ENCODE measurements at places on chromosomes 16 and 17.

DNA sequence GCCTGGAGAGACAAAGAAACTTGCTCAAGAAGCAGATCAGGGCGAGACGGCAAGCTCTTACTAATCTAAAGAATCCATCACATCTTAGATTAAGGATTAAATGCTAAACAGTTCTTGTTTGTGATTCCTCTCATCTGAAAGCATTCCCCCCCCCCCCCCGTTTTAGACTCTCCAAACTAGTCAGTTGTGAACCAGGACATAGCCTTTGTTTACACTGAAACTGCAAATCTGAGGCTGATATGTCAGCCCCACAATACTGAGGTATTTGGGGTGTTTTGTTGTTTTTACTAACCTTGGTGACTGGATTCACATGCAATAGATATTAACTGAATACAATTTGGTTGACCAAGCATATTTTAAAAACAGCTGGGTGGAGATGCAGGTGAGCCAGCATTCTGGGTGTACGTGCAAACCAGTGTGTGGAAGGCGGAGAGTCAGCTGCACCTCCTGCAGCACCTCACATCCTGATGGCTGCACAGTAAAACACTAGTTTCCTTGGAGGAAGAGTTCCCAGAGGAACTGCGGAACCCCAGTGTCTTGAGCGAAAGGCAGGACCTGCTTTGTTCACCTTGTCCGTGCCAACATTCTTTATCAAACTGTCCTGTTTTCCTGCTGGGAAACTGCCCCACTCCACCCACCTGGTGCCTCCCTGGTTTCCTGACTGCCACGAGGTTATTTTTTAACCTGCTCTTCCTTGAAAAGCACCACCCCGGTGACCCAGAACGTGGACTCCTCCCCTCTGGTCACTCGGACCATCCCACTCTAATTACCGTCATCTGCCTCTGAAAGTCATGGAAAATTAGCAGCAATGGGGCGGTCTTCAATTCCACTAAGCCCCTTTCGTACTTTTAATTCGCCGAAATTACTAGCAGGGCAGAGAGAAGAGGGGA lies 1.2 kb upstream of the YPEL2 start:
- no peak for DNase-seq

GRCh38 chr16:30840611-30841010 lies 53.3 kb downstream of the BCL7C start:
- DNase-seq, result no peak

DNA sequence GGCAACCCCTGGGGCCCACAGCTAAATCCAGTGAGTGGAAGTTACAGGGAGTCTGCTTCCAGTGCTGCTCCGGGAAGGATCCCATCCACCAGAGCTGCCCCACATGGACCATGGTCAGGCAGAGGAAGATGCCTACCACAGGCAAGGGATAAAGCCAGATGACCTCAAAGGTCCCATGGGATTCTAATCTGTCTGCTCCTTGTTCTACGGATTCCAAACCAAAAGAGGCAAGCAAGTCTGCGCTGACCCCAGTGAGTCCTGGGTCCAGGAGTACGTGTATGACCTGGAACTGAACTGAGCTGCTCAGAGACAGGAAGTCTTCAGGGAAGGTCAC lies 1.4 kb downstream of the CCL4L2 start:
- no peak for DNase-seq

- DNase-seq, result no peak
Observed at GRCh38 chr17:72034000-72034399, 86.8 kb upstream of the SOX9 start.

- no peak for DNase-seq
Observed at GRCh38 chr16:64445649-64446048, 676.2 kb downstream of the CDH11 start.

GRCh38 chr16:4561596-4561995 lies 5.5 kb downstream of the C16orf96 start:
- DNase-seq, result no peak

DNA sequence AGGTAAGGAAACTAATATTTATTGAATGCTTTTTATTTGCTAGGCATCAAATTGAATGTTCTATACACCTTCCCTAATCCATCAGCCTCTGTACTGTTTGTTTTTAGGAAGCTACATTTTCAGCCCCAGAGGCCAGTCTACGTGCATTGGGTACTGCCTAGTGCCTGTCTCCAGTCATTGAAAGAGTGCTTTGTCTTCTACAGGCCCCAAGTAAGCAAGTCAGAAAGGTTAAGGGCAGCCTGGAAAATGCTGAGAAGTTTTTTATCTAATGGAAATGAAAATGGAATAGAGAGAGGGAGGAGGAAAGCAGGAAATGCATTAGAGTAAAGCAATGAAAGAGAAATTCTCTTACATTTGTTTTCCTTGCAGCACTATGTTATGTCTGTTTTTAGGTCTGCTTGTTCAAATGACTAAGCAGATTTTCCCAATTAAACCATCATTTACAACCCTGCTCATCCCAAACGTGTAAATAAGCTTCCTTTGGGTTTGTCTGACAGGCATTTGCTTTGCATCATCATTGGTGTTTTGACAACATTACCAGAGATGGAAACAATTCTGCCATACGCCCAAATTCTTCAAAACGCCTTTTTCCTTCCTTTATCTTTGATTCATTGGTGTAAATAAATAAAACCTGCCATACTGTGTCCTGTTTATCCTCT lies 116.0 kb upstream of the GOT2 start:
- DNase-seq, result no peak

- DNase-seq, result peak; percentile 100
Observed at GRCh38 chr16:58418601-58419000, 26.3 kb downstream of the GINS3 start.

GRCh38 chr16:85854935-85855334 lies 44.0 kb upstream of the IRF8 start:
- DNase-seq, result no peak

GRCh38 chr16:3575491-3575890 lies 1.7 kb downstream of the NLRC3 start:
- no peak for DNase-seq

DNA sequence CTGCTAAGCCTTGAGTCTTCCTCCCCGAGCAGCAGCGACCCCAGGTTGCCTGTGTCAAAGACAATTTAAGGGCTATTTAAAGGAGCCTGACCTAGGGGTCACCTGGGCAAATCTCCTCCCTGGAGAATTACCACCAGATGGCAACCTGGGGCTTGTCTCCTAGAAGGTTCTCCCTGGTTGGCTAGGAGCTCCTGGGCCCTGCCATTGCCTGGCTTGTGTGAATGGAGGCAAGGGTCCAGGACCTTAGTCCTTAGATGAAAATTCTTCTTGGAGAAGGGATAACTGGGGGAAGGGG lies 51.3 kb upstream of the TAC4 start:
- DNase-seq, result peak; percentile 53

GRCh38 chr17:76709077-76709950 lies 1.5 kb downstream of the MXRA7 start:
- DNase-seq, result peak; percentile 92

DNA sequence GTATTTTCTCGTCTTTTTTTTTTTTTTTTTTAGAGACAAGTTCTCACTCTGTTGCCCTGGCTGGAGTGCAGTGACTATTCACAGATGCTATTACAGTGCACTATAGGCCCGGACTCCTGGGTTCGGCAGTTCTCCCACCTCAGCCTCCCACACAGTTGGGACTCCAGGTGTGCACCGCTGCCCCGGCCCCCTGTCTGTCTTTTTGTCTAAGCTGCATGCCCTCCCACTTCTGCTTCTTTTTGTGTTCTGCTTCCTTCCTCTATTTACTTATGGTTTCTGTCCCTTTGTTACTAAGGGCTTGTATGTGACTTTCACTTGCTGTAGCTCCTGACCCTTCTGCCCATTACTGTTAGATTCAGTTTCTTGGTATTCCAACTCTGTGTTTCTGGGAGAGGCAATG lies 20.5 kb downstream of the SLC7A6 start:
- DNase-seq, result no peak

DNA sequence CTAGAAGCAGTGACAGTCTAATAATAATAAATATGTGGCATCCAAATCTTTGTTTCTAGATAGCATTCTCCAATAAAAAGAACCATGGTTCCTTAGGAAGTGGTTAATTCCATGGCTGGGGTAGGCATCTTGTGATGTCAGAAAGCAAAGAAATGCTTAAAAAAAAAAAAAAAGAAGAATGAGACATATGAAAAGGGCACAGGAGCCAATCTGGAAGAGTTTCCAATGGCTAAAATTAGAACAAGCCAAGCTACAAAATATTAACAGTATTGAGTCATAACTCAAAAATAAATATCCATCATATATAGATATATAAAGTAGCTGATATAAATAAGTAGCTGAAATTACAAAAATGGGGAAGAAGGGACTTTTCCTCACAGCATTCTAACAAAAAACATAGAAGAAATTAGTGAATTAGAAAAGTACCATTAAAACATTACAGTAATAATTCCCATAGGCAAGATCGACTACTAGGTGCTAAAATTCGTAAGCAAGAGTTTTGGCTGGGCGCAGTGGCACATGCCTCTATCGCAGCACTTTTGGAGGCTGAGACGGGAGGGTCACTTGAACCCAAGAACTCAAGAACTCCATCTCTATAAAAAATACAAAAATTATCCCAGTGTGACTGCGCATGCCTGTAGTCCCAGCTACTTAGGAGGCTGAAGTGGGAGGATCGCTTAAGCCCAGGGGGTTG lies 111.3 kb downstream of the TRIM37 start:
- no peak for DNase-seq

GRCh38 chr17:79722787-79723186 lies 8.0 kb upstream of the ENPP7 start:
- no peak for DNase-seq

DNA sequence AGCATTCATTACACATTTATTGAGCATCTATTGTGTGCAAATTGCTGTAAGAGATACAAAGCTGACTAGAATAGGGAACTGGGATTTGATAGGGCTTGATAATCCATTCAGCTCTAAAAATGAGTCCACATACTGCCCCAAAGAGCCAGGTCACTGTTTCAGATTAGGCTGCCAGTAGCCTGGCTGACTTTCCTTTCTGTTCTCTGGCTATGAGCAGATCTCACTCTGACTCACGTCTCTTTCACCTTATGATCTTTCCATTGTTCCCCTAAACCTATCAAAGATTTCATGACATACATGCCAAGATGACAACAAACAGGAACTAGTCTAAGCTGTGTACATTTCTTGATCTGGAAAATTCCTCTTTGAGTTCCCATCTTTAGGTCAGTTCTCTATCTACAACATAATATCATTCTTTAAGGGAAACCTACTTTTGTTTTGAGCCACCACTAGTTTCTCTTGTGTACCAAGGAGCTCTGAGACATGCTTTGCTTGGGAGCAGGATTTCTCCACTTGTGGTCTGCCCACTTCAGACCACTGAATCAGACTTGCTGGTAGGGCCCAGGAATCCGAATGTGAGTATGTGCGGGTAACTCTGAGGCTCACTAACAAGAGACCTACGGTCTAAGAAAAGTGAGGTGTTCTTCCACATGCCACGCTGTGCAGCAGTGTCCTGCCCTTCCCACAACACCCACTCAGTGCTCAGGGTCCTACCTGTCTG lies 40.9 kb upstream of the ICAM2 start:
- DNase-seq, result no peak

DNA sequence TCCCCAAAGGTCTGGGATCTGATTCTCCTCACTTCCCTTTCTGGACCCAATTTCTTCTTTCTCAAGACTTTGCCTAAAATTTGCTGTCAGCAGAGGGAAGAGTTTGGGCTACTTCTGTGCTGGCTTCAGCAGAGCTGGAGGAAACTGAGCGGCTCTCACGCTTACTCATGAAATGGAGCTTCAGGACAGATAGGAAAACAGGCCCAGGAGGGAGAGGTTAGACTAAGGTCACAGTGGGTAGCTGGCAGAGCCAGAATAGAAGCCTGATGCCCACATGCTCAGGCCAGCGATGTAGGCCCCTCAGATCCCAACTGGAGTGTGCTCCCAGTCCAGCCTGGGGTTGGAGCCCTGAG lies 593 bp downstream of the SLC38A7 start:
- peak; percentile 41 for DNase-seq

- no peak for DNase-seq
Observed at GRCh38 chr17:48460052-48460451, 30.0 kb upstream of the SKAP1 start.

GRCh38 chr17:45131616-45132319 lies 547 bp downstream of the PLCD3 start:
- peak; percentile 32 for DNase-seq

GRCh38 chr16:22123146-22123545 lies 30.8 kb downstream of the VWA3A start:
- no peak for DNase-seq

- no peak for DNase-seq
Observed at GRCh38 chr17:59641799-59642484, 22.2 kb downstream of the CLTC start.

Measured in MG63 (cell line).